ENCODE measurements at places on chromosomes 3 and 15.

DNA sequence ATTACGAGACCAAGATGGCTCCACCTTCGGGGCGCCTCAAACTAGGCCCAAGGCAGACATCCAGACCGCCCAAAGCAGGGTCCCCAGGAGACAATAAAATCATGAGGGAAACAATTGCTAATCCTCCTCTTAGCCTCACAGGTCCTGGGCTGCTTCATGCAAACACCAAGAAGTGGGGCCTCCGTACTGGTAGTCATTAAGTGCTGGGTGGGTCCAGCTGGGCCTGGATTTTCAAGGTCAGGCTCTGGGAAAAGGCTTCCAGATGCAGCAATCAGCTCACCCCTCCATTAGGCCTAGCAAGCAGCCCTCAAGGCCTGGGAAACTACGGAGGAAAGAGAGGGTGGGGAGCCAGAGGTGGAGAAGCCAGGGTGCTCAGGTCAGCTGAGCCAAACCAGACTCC, 634 bp downstream of the FBXL22 start:
- no peak for DNase-seq

DNA sequence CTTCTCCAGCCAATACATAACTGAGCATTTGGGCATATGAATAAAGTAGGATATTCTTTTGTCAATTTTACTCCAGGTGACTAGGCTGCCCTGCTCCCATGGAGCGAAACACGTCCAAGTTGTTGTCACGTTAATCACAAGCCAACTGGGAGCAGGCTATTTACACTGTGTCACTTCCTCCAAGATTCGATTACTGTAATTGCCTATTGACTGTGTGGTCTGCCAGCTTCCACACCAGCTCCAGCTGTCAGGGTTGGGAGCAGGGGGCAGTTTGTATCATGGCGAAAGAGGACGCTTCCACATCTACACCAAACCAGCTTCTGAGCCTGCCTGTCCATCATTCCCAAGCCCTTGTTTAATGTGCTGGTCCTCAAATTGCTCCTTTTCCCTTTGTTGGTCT, 89.2 kb upstream of the RORA start:
- no peak for DNase-seq

DNA sequence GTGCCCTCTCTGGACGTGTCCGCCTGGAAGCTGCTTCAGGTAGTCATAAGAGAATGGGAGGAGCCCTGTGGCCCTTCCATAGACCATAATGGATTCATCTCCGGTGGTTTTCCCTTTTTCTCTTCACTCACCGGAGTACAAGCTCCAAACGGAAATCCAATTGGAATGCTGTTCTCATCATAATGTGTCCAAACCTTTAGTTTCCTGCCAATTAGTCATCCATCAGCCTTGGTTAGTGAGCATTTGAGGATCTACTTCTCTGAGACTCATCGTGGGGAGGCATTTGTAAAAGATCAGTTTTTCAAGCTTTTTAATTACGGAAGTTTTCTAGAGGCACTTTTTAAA, 34.9 kb downstream of the ABHD2 start:
- DNase-seq: no peak

DNA sequence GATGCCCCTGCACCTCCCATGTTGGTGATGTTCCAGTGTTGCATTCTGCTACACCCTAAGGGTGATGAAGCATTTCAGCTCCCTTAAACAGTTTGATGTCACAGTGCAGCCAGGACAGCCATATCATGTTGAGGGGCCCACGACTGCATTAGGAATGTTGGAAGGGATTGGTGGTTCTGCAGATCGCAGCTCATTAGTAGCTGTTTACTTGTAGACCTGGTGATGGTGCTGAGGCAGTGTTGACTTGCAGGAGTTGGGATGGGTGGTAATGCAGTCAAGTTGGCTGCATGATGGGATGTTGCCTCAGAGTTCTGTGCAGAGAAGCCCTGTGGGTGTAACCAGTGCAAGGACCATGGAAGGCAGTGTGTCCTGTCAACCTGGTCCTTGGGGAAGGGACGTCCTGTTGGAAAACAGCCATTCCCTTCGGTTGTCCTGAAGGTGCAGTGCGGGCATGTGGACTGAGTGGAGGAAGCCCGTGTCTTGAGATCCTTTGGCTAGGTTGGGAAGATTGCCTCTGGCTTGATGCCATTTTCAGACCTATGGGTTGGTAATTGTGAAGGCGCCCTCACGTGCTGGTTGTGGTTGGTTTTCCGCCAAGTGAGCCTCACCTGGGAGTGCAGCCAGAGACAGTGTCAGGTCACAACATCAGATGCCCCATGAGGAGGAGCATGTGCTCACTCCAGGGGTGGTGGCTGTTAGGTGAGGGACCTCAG, 100.7 kb downstream of the SNRPN start:
- no peak for DNase-seq

- DNase-seq: no peak
Measured at GRCh38 chr3:135078283-135078682, 283.2 kb downstream of the EPHB1 start.
